ENCODE measurements at places on chromosomes 2 and 18.

GRCh38 chr2:222813177-222813843 lies 47.5 kb upstream of the ACSL3 start:
- peak; percentile 32 for DNase-seq

- no peak for DNase-seq
Observed at GRCh38 chr2:64808092-64808491, 154.4 kb upstream of the SERTAD2 start.

GRCh38 chr2:54099829-54100585 lies 15.4 kb upstream of the ACYP2 start:
- DNase-seq, result no peak

- DNase-seq, result no peak
Observed at GRCh38 chr2:153408710-153409385, 69.7 kb downstream of the RPRM start.

- DNase-seq, result no peak
Observed at GRCh38 chr2:10221976-10222870, 80.5 kb upstream of the HPCAL1 start.

DNA sequence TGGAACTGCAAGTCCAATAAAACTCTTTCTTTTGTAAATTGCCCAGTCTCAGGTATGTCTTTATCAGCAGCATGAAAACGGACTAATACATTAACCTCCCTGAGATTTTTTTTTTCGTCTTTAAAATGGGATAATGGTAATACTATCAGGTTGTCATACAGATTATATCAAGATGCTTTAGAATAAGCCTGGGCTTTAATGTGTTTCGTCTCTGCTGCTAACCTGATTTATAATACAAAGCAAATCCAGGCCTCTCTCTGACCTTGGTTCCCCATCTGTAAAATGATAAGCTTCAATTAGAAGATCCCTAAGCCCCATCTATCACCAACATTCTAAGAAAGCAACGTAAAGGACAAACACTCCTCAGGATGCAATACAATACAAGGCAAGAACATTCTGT lies 283.5 kb downstream of the LRATD1 start:
- DNase-seq, result no peak

GRCh38 chr2:14385043-14385442 lies 247.5 kb upstream of the LRATD1 start:
- DNase-seq, result no peak

DNA sequence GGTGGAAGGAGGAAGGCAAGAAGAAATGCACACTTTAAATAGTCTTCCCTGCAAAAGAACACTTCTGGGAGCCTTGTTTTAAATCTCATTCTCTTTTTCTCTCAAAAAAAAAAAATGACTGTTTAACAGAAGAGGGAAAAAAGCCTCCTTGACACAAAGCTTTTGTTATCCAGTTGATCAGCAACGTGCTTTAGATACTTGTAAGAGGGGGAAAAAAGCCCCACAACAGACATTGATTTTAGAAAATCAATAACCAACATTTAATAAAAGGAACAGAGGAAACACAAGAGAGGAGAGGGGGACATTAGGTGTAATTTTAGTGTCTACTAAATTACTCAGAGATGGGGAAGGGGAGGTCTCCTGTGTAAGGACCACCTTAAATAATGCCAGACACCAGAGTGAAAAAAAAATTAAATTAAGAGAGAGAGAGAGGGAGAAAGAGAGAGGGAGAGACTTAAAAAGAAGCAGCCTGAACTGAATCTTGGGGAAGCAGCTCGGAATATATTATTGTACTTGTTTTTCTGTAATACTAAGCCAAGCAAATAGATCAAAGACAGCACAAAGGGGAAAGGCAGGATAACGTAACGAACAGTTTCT lies 4.7 kb downstream of the ZEB2 start:
- DNase-seq, result no peak

DNA sequence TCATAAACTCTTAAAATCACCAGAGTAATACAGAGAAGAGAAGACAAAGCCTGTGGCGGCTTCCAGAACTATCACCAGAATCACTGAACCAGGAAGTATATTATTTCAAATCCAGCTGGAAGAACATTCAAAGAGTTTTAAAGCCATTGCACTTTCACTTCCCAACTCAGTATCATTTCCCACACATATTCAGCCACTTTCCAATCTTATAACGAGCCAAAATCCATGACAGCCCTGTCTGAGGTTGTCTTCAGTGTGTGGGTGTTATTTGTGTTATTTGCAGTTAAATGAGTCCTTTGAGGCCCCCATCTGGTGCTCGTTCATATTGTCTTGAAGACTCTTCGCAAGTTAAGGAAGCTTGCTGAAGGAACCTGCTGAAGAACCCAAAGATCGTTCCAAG lies 559.9 kb downstream of the TSN start:
- DNase-seq, result no peak

DNA sequence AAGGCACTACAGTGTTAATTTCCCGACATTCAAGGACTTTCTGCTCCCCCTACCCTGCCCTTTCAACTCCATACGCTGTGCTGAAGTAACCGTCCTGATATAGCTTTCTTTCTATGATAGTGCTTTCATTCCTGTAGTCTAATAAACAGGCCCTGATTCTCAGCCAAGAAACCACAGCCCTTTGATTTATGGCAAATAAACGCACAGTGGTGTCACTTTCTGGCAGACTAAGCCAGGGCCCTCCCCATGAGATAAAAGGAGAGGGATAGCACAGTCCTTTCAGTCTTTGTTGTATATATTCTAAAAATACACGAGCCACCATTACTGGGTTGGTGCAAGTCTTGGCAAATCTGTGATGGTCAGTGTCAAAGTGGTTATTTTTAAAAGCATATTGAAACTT lies 291.2 kb downstream of the ALPK2 start:
- DNase-seq, result no peak

GRCh38 chr18:56841836-56842235 lies 190.7 kb downstream of the WDR7 start:
- DNase-seq, result no peak

GRCh38 chr2:159531475-159531874 lies 84.9 kb downstream of the BAZ2B start:
- no peak for DNase-seq

Data from H54 (cell line).